T-helper 9 cell (primary cell): ENCODE measurements at places on chromosomes 1 and 21.

DNA sequence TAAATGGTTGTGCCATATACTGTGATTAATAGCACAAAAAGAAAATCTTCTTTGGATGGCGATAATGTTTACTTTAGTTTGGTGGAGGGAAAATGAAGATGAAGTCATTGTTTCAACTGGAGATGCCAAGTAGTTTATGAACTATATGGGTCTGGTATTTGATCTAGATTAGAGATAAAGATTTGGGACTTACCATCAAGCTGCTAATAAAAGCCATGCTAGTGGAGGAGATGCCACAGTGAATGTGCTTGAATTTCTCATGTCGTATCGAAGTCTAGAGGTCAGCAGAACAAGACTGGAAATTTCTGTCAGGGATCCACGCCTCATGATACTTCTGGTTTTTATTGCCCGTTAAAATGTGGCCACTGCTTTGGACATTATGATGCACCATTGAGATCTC, 742.0 kb downstream of the NCAM2 start:
- DNase-seq = no peak

GRCh38 chr1:158257888-158258287, 3.7 kb downstream of the CD1A start:
- DNase-seq = no peak

DNA sequence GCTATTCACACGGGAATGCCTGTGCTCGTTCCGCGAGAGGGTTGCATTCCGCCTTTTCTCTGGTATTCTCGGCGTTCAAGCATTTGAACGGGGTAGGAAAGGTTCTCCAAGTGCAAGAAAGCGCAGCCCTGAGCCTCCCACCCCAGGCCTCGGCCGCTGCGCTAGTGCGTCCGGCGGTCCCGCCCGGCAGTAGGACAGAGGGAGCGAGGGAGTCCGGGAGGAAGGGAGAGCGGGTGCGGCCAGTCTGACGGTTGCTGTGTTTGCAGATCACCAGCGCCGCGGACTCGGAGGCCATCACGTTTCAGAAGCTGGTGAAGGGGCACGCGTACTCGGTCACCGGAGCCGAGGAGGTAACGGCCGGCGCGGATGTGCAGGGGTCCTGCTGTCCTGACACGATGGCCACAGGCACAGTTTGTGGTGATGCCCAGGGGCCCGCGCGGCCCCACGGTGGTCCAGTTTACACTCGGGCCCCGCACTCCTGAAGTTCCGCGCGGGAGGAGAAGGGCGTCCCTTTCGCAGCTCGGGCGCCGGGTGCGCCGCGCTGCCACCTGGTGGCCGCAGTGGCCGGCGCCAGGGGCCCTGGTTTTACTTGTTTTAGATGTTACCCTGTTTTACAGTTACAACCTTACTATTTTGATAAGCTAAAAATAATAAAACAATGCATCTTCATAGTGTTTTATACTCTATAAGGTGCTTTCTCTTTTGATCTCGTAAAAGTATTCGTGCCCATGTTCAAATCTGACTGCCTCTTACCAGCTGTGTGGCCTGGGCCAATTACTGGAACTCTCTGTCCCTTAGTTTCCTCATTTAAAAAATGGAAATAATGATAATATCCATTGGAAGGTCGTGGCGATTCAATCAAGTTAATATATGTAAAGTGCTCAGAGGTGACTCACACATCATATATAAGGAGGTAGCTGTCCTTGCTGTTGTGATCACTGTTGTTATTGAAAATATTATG, 36.7 kb downstream of the CAPN2 start:
- DNase-seq = peak; percentile 57

DNA sequence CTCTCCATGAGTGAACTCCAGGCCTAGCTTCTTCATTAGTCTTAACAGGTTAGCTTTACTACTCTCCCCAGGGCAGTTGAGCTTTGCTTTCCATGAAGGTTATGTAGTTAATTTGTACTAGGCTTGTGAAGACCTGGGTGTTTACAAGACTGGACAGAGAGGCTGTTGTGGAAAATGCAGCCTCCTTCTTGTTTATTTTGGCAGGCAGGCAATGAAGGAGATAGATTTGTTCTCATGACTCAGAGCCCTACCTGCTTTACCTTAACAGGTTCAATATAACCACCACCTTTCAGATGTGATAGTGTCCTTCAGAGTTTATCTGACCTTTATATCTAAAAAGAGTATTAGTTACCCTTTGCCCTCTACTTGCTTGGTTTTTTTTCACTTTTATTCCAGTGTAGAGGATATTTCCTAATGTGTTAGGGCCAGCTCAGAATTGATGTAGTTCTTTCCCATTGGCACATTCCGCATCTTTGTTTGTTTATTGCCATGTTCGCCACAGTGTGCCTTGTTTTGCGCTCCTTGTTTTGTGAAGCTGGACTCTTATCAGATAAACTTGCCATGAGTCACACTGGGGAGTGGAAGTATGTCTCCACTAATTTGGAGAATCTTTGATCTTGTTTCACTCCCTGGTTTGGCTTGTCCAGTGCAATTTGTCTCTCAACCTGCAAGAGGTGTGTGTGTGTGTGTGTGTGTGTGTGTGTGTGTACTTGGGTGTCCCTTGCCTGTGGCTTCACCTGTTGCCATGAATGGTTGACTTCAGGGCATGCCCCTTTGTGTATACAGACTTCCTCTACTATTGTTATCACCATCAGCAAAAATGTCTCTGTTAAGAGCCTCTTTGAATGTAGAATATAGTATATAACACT, 87.4 kb upstream of the MACF1 start:
- DNase-seq = no peak

DNA sequence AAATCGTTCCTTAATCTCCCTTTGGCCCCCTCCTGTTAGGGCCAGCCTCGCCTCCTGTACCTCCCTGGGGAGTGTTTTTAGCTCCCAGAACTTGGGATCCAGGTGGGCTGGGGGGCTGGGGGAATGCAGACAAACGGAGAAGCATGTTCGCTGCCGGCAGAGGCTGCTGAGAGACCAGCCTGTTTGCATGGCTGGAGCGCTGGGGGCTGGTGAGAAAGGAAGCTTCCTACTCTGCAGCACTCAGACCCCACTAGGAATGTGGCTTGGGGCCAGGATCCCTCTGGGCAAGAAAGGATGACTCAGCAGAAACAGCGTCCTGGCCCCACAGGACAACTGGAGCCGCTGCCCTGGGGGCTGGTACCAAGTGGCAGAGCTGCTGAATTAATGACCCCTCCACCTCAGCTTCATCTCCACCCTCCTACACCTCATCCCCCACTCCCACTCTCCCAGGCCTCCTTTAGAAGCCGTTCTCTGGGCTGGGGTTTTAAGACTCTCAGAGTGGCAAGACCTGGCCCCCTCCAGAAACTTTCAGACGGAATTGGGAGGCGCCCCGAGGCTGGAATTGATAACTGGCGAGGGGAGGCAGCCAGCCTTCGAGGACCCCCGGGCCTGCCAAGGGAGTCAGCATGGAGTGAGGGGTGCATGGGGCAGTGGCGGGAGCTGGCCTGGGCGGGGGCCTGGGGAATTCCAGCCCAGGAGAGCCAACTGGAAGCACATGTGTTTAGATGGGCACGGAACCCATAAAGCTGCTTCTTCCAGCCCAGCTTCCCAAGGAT, 28.5 kb upstream of the EPS8L3 start:
- DNase-seq = no peak

GRCh38 chr1:160887071-160887470, 2.1 kb upstream of the ITLN1 start:
- DNase-seq = no peak

DNA sequence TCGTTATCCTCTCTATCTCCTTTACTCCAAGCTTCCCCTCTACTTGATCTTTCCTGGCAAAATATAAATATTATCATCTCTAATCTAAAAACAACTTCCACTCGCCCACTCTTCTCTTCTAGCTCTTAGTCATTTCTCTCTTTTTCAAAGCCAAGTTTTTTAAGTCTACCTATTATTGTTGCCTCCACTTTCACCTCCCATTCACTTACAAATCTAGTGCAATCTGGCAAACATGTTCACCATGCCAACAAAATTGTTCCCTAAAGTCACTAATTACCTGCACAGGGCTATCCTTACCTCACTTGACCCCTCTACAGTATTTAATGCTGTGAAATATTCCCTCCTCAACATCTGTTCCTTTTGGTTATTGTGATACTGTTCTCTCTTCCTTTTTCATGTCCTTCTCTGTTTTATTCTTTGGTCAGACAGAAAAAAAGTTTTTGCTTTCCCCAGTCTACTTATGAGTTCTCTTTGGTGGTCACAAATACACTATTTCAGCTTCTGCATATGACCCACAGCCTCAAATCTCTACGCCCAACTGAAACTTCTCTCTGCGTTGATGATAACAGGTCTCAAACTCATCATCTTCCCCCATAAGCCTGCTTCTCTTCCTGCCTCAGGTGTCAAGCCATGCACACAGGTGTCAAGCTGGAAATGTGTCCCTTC, 31.9 kb upstream of the RAP1A start:
- no peak for DNase-seq

- DNase-seq = no peak
These were observed 224.4 kb upstream of the COA6 start for GRCh38 chr1:234148816-234149215.

- DNase-seq = no peak
These were observed 102.3 kb upstream of the TMPRSS2 start for GRCh38 chr21:41610042-41610839.

- DNase-seq = no peak
These were observed 166.5 kb upstream of the CD34 start for GRCh38 chr1:208077232-208078075.

- DNase-seq = peak; percentile 1
These were observed 276.5 kb downstream of the DNM3 start for GRCh38 chr1:172117800-172118199.

GRCh38 chr1:32447469-32448185, 17.2 kb upstream of the ZBTB8B start:
- DNase-seq = no peak

DNA sequence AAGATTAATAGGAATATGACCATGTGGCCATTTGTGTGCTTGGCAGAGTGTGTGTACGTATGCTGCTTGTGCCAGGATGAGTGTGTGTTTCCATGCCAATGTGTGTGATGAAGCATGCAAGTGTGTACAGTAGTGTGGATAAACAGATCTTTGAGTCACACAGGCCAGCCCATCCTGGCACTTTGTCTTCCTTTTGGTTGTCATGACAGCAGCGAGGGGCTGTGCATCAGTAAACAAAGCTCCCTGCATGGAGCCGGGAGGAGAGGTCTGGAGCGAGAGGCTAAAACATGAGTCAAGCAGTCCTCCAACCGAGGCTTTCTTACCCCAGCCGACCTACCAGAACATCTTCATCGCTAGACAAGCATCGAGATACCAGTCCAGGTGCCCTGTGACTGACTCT, 221.2 kb downstream of the CACNA1E start:
- no peak for DNase-seq

GRCh38 chr1:175674186-175674585, 69.2 kb downstream of the TNR start:
- no peak for DNase-seq

GRCh38 chr1:67429011-67429527, 1.1 kb downstream of the SERBP1 start:
- peak; percentile 4 for DNase-seq

DNA sequence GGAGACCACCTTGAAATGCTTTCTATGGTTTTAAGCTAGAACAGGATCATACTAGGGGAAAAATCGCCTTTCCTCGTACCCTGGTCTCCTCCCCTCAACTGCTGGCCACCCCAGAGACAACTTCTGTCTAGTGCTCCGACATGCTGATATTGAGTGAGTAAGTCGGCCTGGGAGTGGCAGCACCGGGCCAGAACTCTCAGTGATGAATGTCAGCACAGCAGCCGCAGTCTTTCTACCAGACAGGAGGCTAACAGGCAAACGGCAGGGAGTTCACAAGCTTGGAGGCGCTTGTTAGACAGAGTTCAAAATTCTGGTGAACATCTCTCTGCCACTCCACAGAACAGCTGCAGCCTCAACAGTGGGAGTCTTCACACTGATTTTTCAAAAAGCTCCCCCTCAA, 716.9 kb downstream of the ADGRL2 start:
- no peak for DNase-seq

GRCh38 chr1:218478336-218478735, 133.2 kb downstream of the TGFB2 start:
- DNase-seq = no peak

DNA sequence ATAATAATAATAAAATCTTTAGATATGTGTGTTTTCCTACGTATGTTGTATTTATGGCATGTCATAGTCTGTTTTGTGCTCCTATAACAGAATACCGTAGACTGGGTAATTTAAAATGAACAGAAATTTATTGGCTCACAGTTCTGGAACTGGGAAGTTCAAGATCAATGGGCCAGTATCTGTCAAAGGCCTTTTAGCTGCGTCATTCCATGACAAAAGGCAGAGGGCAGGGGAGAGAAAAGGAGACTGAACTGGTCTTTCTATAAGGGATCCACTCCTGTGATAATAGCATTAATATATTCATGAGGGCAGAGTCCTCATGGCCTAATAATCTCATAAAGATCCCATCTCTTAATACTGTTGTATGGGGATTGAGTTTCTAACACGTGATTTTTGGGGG, 7.1 kb upstream of the SFT2D2 start:
- DNase-seq = no peak

DNA sequence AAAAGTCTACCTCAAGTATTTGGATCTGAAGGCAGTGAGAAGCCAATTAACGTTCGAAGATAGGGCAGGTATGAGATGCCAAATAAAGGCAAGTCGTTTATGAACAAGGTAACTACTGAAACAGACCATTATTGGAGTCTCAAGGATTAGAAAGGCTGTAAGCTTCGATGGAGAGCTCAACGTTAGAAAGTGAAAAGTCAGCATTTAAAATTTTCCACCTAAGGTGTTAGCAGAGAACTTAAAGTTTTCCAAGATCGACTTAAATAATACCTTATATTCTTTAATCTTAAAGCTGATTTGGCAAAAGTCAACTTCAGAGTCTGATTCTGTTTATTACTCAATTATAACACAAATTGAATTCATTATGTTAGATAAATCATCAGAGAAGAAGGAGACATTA, 28.1 kb downstream of the CLDN17 start:
- no peak for DNase-seq
